Fibroblast of mammary gland (primary cell): ENCODE measurements at places on chromosomes 3 and 15.

DNA sequence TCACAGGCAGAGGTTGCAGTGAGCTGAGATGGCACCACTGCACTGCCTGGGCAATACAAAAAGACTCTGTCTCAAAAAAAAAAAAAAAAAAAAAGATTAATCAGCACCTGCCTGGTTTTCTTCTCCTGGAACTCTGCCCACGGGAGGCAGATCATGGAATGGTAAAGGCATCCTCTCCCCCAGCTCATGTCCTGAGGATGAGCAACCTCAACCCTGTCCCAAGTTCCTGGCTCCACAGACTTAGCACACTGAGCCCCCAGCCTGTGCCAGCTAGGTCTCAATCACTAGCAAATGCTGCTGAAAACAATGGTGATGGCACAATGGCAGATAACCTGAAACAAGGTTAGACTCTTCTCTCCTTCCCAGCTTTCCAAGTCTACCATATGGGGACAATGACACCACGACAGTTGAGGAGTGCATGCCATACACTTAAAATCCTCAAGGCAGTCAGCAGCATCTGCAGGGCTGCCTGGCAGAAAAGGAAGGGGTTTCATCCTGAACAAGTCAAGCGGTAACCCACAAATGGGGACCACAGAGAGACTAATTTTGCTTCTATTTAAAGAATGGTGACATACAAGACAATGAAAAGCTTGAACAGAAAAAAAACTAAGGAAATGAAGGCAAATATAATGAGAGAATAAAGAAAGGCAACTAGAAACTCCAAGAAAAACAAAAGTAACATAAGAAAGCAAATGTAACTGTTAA is 4.8 kb downstream of the CLN6 start:
- no peak for DNase-seq

DNA sequence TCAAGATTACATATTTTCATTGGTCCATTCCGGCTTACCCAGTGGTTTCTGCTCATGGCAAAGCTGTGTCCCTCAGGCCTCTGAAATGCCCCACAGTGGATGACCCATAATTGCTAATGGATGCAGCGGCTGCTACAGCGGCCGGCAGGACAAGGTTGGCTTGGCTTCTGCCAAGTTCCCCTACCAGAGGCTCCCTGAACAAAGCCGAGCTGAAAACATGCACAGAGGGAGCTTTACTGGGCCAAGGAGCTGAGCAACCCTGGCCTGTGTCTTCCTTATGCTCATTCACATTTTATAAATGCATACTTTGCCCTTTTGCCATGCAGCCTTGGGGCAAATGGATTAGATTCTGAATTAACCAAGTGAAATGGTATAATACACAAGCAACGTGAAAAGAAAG is 150.5 kb downstream of the NTRK3 start:
- DNase-seq = no peak

- peak; percentile 80 for DNase-seq
Observed at GRCh38 chr3:21484057-21484827, 266.8 kb downstream of the ZNF385D start.

GRCh38 chr15:84949043-84949442 is 32.6 kb upstream of the PDE8A start:
- DNase-seq = peak; percentile 93

DNA sequence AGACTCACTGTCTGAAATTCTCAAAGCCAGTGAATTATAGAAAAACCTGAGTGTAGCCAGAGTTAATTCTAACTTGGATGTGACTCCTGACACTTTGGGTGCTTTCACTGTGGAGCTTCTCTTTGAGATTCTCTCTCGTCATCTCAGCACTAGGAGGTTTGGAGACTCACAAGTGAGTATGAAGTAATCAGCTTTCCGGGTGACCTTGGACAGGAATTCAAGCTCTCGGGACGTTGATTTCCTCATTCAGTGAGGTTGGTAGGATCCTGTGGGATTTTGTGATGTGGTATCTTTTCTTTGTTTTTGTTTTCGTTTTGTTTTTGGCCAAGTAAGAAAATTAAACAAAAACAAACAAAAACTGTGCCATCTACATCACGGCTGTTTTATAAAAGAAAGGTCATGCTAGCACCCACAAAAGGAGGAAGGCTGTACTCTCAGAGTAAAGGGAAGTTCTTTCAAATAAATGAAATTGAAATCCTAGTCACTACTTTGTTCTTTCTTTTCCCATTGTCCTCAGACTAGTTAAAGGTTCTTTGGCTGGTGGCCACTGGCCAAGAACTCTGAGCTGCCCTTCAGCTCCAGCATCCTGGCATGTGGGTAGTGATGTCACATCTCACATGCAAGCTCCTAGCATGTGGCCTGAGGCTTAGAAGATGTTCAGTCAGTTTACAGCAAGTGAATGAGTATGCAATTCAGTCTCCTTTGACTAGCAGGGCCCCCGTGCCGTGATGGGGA is 263.3 kb upstream of the TPM1 start:
- peak; percentile 59 for DNase-seq

- DNase-seq = peak; percentile 34
Observed at GRCh38 chr3:63662500-63662899, 10.0 kb downstream of the SNTN start.

- peak; percentile 12 for DNase-seq
Observed at GRCh38 chr3:158103887-158104327, 2.3 kb downstream of the SHOX2 start.

GRCh38 chr3:196251918-196252317 is 35.6 kb downstream of the SLC51A start:
- no peak for DNase-seq

- peak; percentile 19 for DNase-seq
Observed at GRCh38 chr15:69758810-69759790, 306.5 kb downstream of the RPLP1 start.

DNA sequence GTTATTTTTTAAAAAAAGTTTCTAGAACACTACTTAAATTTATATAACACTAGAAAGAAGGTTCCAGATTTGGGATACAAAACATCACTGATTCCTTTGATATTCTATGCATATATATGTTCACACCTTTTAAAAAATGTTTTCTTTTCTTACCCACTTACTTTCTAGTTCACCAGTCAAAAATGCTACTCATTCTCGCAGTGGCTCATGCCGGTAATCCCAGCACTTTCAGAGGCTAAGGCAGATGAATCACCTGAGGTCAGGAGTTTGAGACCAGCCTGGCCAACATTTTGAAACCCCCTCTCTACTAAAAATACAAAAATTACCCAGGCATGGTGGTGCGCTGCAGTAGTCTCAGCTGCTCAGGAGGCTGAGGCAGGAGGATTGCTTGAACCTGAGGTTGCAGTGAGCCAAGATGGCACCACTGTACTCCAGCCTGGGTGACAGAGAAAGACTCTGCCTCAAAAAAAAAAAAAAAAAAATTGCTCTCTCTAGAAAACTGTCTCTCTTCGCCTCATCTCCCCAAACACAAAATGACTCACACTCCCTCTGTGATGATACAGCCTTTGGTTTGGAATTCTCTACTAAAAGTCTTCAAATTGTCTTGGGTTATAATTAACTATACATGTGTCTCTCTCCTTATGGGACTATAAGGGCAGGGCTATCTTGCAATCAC is 52.6 kb upstream of the TGFBR2 start:
- DNase-seq = peak; percentile 76

GRCh38 chr3:182746959-182747358 is 46.3 kb upstream of the ATP11B start:
- DNase-seq = no peak

GRCh38 chr15:66654361-66654738 is 47.7 kb upstream of the SMAD6 start:
- DNase-seq = no peak

DNA sequence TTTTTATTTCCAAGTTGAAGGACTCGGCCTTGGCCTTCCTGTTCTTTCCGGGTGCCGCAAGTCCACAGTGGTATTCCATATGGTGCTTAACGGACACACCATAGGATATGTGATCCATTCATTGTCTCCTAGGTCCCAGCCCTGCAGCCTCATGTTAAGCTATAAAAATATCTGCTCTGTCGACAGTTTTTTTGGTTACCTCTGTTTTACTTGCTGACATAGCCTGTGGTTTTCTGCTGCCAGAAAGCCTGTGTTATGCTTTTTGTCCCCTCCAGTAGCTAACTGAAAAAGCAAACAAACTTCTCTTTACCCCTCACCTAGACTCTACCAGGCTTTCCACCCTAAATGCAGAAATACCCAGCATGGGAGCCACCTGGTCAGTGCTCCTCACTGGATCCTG is 5.3 kb downstream of the INAFM2 start:
- no peak for DNase-seq
